Activated T-cell treated with anti-CD3 and anti-CD28 coated beads, Interleukin-2, amount 50 U/mL, for 72 hours (primary cell): ENCODE measurements at places on chromosomes 16 and 17. TPM values are rescaled to one million over a fixed set of nuclear protein-coding genes. Genes with fewer than 3 reads are reported as not detected.
A peak's percentile ranks its signal among the peaks of the same experiment; 100 is the strongest.

- DNase-seq: peak; percentile 63
- H3K4me3 ChIP-seq: peak overlapping the region; percentile 97
- no peaks in the 10 kb centered on the region for H3K27me3 ChIP-seq
Measured at GRCh38 chr16:3058139-3059030, 7.1 kb upstream of the IL32 start.

- H3K36me3 ChIP-seq: no peaks in the 10 kb centered on the region
- no peaks in the 10 kb centered on the region for H3K27me3 ChIP-seq
- H3K27ac ChIP-seq: no peak overlapping the region
- DNase-seq: no peak
- H3K4me3 ChIP-seq: no peak overlapping the region
Measured at GRCh38 chr17:39726617-39727016, 3.7 kb downstream of the MIEN1 start.

GRCh38 chr16:71746442-71747046 is 22.0 kb upstream of the PHLPP2 start:
- peaks cover 3% of the 10 kb centered on the region for H3K36me3 ChIP-seq
- peak; percentile 20 for DNase-seq
- H3K4me1 ChIP-seq: no peaks in the 10 kb centered on the region
- H3K27me3 ChIP-seq: no peaks in the 10 kb centered on the region
- no peak overlapping the region for H3K4me3 ChIP-seq
- no peak overlapping the region for H3K27ac ChIP-seq

DNA sequence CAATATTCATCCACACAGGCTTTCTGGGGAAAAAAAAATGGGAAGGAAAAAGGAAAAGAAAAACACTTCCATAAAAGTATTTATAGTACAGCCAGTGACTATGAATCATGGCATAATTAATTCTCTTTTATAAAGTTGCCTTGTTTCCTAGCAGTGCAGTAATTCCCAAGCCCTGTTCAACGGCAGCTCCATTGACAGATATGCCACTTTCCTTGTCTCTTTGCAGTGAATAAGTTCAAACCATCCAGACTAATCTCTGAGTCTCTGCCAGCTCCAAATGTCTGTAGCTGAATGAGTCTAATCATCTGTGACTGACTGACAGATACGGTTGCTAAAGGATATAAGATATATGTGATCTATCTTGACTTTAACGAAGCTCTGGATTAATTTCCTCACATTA is 52.9 kb upstream of the KCNJ16 start:
- no peaks in the 10 kb centered on the region for H3K36me3 ChIP-seq
- H3K4me1 ChIP-seq: no peaks in the 10 kb centered on the region
- no peak for DNase-seq
- no peaks in the 10 kb centered on the region for H3K27me3 ChIP-seq

DNA sequence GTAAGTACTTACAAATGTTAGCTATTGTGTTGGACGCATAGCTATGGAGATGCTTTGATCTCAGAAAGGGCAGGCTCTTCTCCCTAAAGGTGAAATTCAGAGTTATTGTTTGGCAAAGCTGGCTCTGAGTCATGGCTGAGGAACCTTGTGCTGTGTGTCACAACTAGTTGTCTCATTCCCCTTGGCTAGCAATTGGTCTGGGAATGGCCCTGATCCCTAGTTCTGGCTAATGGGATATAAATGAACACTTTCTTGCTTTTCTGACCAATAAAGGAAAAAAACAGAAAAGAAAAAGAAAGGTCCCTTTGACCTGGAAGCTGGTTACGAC is 210.6 kb downstream of the MAP2K4 start:
- no peak for DNase-seq
- no peak overlapping the region for H3K27ac ChIP-seq
- peaks cover 6% of the 10 kb centered on the region for H3K27me3 ChIP-seq
- no peaks in the 10 kb centered on the region for H3K4me1 ChIP-seq

- no peak overlapping the region for H3K4me3 ChIP-seq
- H3K4me1 ChIP-seq: peaks cover 18% of the 10 kb centered on the region
- H3K27ac ChIP-seq: no peak overlapping the region
- DNase-seq: no peak
- no peaks in the 10 kb centered on the region for H3K27me3 ChIP-seq
Measured at GRCh38 chr17:28796062-28796461, 46.5 kb downstream of the FAM222B start.

- no peaks in the 10 kb centered on the region for H3K4me1 ChIP-seq
- H3K27me3 ChIP-seq: peaks cover 15% of the 10 kb centered on the region
- DNase-seq: no peak
Measured at GRCh38 chr16:88309908-88310265, 72.9 kb upstream of the ZNF469 start.

DNA sequence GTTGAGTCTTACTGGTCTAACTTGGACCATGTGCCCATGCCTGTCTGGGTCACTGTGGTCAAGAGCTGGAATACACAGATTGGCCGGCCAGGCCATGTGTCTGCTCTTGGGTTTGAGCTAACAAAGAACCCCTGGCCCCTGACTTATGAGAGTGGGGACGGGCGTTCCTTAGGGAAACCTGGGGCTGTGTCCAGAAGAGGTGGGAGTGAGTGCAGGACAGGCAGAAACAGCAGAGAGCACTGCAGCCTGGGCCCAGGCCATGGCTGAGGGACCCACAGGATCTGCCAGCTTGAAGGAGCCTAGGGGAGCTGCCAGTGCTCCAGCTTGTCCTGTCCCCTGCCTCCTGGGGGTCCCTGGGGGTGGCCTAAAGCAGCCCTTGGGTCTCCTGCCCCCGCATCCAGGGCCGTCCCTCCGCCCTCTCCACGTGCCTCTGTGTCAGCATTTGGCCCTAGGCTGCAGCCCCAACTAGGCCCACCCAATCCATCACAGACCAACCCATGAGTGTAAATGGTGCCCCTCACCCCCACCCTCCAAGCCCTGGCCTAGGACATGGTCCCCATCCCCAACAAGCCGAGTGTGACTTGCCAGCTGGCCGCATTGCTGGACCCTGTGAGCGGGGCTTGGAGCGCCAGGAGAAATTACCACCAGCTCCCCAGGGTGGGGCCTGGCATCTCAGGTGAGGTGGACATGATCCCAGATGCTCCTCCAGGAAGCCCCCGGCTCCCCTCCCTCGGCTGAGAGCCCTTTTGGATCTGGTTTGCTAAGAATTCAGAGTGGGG is 12.5 kb upstream of the DRC7 start:
- no peak for DNase-seq
- H3K4me1 ChIP-seq: no peaks in the 10 kb centered on the region
- no peak overlapping the region for H3K27ac ChIP-seq
- no peaks in the 10 kb centered on the region for H3K36me3 ChIP-seq
- H3K27me3 ChIP-seq: no peaks in the 10 kb centered on the region

DNA sequence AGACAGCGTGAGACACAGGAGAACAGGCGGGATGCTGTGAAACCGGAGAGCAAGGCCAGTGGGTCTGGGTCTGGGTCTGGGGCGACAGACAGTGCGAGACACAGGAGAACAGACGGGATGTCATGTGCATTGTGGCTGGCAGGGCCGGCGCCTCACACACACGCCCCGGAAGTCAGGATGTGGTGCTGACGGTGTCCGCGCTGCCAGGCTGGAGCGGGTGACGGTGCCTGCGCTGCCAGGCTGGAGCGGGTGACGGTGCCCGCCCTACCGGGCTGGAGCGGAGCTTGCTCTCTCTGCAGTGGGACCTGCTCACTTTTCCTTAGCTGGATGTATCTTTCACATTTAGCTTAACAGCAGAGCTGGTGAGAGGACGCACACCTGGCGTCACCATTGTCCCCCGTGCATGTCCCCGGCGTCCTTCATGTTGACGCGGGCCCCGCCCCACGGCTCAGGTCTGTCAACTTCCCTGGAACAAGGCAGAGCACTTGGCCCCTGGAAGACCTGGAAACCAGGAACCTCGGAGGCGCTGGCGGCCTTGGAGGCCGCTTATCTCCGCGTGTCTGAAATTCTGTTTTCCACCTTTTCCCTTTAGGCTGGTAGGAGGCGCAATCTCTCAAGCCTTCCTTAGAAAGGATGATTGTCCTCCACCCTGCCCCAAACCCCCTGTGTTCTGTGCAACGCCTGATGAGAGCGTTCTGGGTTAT is 43.0 kb upstream of the ZNF750 start:
- peak overlapping the region; percentile 69 for H3K27ac ChIP-seq
- H3K4me3 ChIP-seq: peak overlapping the region; percentile 78
- peaks cover 79% of the 10 kb centered on the region for H3K4me1 ChIP-seq
- no peaks in the 10 kb centered on the region for H3K36me3 ChIP-seq
- peak; percentile 83 for DNase-seq
- H3K27me3 ChIP-seq: no peaks in the 10 kb centered on the region

GRCh38 chr17:32873114-32873513 is 3.8 kb downstream of the MYO1D start:
- DNase-seq: no peak
- H3K27ac ChIP-seq: no peak overlapping the region
- peaks cover 11% of the 10 kb centered on the region for H3K4me1 ChIP-seq
- H3K27me3 ChIP-seq: no peaks in the 10 kb centered on the region

The NCOR1 gene
- total RNA-seq: 117 TPM

The SNX20 gene
- total RNA-seq: 49.9 TPM

The EPX gene
- not detected for total RNA-seq

The HOXB8 gene
- not detected for total RNA-seq

The IGSF6 gene
- 0.28 TPM for total RNA-seq
